ENCODE measurements at places on chromosomes 1 and 21. TPM values are rescaled to one million over a fixed set of nuclear protein-coding genes. Genes with fewer than 3 reads are reported as not detected.

STIL gene
- total RNA-seq: 4.2 TPM

CLCA4 gene
- not detected for total RNA-seq

NTNG1 gene
- 1.3 TPM for total RNA-seq

TMIGD3 gene
- total RNA-seq: not detected

GFI1 gene
- total RNA-seq: under 0.01 TPM

SLC45A3 gene
- total RNA-seq: 3.7 TPM

TAL1 gene
- 0.19 TPM for total RNA-seq

S100A11 gene
- 38.5 TPM for total RNA-seq

GJA5 gene
- total RNA-seq: 3.7 TPM

RCC1 gene
- total RNA-seq: 114 TPM

TENT5C gene
- total RNA-seq: 2.0 TPM

PRKCZ gene
- 3.3 TPM for total RNA-seq

LIN28A gene
- not detected for total RNA-seq
